WTC11 (cell line): ENCODE measurements at places on chromosomes 12 and 14. TPM values are rescaled to one million over a fixed set of nuclear protein-coding genes. Genes with fewer than 3 reads are reported as not detected.
A peak's percentile ranks its signal among the peaks of the same experiment; 100 is the strongest.

DNA sequence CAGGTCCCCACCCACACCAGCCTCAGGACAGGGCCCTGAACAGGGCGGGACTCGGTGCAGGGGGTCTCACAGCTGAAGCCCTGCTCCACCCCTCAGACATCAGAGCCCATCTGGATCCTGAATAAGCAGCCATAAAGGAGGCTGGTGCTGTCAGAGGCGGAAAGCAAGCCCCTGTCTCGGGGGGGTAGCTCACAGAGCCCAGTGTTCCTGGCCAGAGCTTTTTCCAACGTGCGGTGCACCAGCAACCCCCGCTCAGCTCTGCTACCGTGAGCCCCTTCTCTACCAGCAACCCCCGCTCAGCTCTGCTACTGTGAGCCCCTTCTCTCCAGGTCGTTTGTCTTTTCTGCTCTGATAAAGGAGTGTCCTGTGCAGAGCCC, 136.5 kb upstream of the SFSWAP start:
- peaks cover 49% of the 10 kb centered on the region for H3K36me3 ChIP-seq
- H3K4me3 ChIP-seq, result no peak overlapping the region
- H3K4me1 ChIP-seq, result no peaks in the 10 kb centered on the region
- H3K27ac ChIP-seq, result no peak overlapping the region

HSPB8 gene
- total RNA-seq, result 6.7 to 7.6 TPM (median 7.6 TPM) in 3 replicates

- H3K4me3 ChIP-seq, result peak overlapping the region; percentile 58
- peak; percentile 87 for DNase-seq
- peaks cover 65% of the 10 kb centered on the region for H3K27me3 ChIP-seq
- H3K4me1 ChIP-seq, result peaks cover 34% of the 10 kb centered on the region
- no peak overlapping the region for H3K27ac ChIP-seq
Measured at GRCh38 chr12:52020539-52021336, 14.0 kb downstream of the TAMALIN start.

PTCSC3 gene
- total RNA-seq, result not detected in 3 replicates

- peak; percentile 23 for DNase-seq
- peaks cover 89% of the 10 kb centered on the region for H3K27me3 ChIP-seq
- peak overlapping the region; percentile 66 for H3K27ac ChIP-seq
- H3K4me3 ChIP-seq, result peak overlapping the region; percentile 61
- no peaks in the 10 kb centered on the region for H3K36me3 ChIP-seq
- peaks cover 14% of the 10 kb centered on the region; the same call in 1 of the 2 replicates for H3K4me1 ChIP-seq
Measured at GRCh38 chr12:132597333-132598316, 12.8 kb downstream of the LRCOL1 start.

DNA sequence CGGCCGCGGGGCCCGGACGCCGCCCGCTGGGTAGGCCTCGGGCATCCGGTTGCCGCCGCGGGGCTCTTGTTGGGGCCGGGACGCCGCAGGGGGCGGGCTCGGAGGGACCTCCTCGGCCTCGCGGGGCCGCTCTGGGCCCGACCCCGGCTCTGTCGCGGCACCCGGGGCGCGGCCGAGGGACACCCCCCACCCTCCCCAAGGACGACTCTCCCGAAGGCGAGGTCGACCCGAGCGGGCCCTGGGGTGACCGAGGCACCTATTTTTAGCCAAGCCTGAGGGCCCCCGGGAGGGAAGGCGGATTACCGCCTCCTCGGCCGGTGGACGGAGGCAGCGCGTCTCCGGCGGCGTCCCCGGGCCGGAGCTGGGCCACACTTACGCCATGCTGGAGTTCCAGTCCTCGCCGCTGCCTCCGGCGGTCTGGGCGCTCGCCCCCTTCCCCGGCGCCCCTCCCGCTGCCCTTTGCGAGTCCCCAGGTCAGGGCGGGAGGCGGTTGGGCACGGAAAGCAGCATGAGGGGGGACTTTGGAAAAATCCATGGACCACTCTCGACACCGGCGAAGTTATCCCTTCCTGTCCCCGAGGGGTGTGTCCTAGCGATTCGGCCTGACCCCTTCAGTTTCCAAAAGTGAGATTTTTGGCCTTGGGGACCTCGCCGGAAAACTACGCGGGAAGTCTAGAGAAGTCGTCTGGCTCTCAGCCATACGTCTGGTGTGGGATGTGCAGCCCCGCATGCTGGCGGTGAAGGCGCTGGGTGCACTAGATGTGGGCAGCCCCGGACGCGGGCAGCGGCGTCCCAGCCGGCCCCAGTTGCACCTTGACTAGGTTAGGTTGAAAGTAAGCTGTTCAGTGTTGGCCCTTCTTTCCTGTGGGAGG, 699 bp downstream of the KTN1 start:
- peak overlapping the region; percentile 94 for H3K27ac ChIP-seq
- peak overlapping the region; percentile 89 for H3K4me3 ChIP-seq
- no peaks in the 10 kb centered on the region for H3K27me3 ChIP-seq
- peak; percentile 57 for DNase-seq
- peaks cover 27% of the 10 kb centered on the region for H3K4me1 ChIP-seq

DNA sequence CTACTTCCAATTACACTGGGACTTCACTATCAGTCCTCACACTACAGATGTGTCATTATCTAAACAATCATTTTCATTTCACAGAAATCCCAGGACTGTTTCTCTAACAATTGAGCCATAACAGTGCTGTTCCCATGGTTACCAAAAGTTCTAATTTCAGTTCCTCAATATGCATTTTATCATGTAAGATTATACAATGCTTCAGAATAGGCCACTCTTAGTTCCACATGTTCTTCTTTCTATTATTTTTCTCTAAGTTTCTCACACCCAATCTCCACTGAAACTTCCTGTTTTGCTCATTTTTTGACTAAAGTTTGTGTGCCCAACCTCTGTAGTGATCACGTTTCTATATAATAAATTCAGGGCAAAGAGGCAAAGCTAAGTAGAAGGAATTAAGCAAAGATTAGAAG, 185.8 kb downstream of the DUSP6 start:
- H3K27ac ChIP-seq, result no peak overlapping the region
- H3K4me3 ChIP-seq, result no peak overlapping the region
- peaks cover 13% of the 10 kb centered on the region for H3K4me1 ChIP-seq
- no peak for DNase-seq

GRCh38 chr14:85479306-85479705, 50.6 kb upstream of the FLRT2 start:
- H3K36me3 ChIP-seq, result no peaks in the 10 kb centered on the region
- H3K4me3 ChIP-seq, result no peak overlapping the region
- DNase-seq, result no peak
- no peaks in the 10 kb centered on the region for H3K27me3 ChIP-seq
- H3K4me1 ChIP-seq, result no peaks in the 10 kb centered on the region

FGF6 gene
- total RNA-seq, result not detected in 3 replicates

GRCh38 chr14:57833323-57833722, 32.6 kb downstream of the SLC35F4 start:
- H3K4me3 ChIP-seq, result no peak overlapping the region
- H3K27me3 ChIP-seq, result no peaks in the 10 kb centered on the region; the same call in 1 of the 2 replicates
- H3K36me3 ChIP-seq, result no peaks in the 10 kb centered on the region
- H3K4me1 ChIP-seq, result peaks cover 21% of the 10 kb centered on the region

- H3K36me3 ChIP-seq, result no peaks in the 10 kb centered on the region
- no peak overlapping the region for H3K27ac ChIP-seq
- peaks cover 6% of the 10 kb centered on the region for H3K27me3 ChIP-seq
- peak; percentile 79 for DNase-seq
- peak overlapping the region; percentile 83 for H3K4me3 ChIP-seq
Measured at GRCh38 chr14:96741151-96741977, 55.8 kb upstream of the VRK1 start.

FOXM1 gene
- 99.6 to 118 TPM (median 100 TPM) in 3 replicates for total RNA-seq

GPR84 gene
- total RNA-seq, result 0.13 TPM in 1 of 3 replicates, not detected in the others

DNA sequence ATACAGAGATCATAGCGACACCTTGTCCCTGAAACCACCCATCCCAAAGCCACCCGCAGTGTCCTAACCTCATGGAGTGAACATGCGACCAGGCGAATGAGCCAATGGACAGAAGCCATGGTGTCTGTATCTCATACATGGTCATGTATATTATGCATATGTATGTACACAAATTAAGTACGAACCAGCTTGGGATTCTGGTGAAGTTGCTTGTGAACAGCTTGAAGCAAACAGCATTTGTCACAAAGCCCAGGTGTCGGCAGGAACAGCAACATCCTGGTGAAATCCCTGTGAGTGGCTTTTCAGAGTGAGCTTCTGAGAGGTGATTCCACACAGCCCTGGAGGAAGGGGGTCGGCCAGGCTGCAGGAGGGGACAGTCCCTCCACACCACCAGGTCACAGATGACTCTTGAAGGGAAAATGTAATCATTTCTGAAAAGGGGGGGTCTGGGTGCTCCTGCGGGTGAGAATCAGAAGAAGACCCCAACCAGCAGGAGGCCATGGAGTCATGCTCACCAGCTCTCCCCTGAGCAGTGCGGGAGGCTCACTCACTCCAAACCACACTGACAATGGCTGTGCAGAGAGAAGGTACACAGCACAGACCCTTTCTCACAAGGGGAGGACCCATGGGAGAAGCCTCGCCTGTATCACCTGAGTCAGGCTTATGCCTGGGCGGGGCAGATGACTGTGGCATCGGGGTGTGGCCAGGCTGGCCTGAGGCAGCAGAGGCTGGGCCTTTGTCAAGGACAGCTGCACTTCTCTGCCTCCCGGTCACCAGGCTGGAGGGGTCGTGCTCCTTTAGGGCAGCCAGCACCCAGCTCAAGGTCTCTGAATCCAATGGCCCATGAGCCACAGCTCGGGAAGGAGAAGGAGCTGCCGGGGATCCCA, 14.3 kb downstream of the CHGA start:
- DNase-seq, result no peak
- no peaks in the 10 kb centered on the region for H3K4me1 ChIP-seq
- H3K36me3 ChIP-seq, result no peaks in the 10 kb centered on the region; the same call in 1 of the 2 replicates
- H3K4me3 ChIP-seq, result no peak overlapping the region
- H3K27me3 ChIP-seq, result no peaks in the 10 kb centered on the region

DNA sequence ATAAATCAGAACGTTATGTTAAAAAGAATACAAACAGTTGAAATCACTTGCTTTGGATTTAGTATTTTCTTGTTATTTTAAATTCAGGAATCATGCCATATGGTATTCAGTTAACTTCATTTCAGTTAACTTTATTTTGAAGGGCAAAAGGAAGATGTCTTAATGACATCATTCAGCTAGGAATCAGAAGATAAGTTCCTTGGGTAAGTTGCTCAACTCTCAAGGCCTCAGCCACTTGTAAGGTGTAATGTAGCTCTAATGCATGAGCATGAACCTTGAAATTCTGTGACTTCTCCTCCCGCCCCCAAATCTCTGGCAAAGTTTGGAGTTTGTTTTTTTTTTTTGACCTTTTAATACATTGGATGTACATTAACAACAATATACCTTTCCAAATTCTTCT, 42.6 kb downstream of the FRS2 start:
- H3K27ac ChIP-seq, result no peak overlapping the region
- no peaks in the 10 kb centered on the region for H3K36me3 ChIP-seq

GRCh38 chr12:89176676-89177075, 175.6 kb downstream of the DUSP6 start:
- no peak overlapping the region for H3K27ac ChIP-seq
- no peak for DNase-seq
- H3K36me3 ChIP-seq, result peaks cover 9% of the 10 kb centered on the region
- H3K27me3 ChIP-seq, result no peaks in the 10 kb centered on the region

NEDD1 gene
- total RNA-seq, result 27.7 to 29.3 TPM (median 28.8 TPM) in 3 replicates

DNA sequence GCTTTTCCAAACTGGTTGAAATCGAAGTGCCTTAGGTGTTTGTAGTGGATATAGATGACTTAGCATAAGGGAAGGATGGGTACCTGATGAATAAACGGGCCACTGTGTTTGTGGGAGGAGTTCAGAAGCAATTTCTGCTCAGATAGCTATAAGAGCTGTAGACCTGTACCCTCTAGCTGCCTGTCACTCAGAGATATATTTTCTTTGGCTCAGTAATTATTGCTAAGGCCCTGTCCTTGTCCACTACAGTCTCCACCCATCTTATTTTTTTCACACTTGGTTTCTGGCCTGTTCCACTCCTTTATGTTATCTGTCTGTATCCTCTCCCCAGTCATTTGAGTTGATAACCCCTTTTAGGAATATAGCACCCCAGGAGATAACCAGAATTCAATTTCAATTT, 74.8 kb upstream of the RMST start:
- H3K27ac ChIP-seq, result no peak overlapping the region
- no peak for DNase-seq
- no peak overlapping the region for H3K4me3 ChIP-seq
- H3K27me3 ChIP-seq, result no peaks in the 10 kb centered on the region
- no peaks in the 10 kb centered on the region for H3K4me1 ChIP-seq
- peaks cover 3% of the 10 kb centered on the region for H3K36me3 ChIP-seq

GUCY2C gene
- total RNA-seq, result 3.4 to 4.3 TPM (median 3.9 TPM) in 3 replicates

P2RX2 gene
- total RNA-seq, result 1.6 to 2.6 TPM (median 2.1 TPM) in 3 replicates

GRCh38 chr12:18696971-18697602, 40.7 kb downstream of the PLCZ1 start:
- no peaks in the 10 kb centered on the region for H3K27me3 ChIP-seq
- no peaks in the 10 kb centered on the region for H3K4me1 ChIP-seq
- H3K36me3 ChIP-seq, result no peaks in the 10 kb centered on the region
- no peak overlapping the region for H3K27ac ChIP-seq

GRCh38 chr12:59314209-59314608, 281.6 kb upstream of the SLC16A7 start:
- no peak overlapping the region for H3K27ac ChIP-seq
- H3K4me1 ChIP-seq, result peaks cover 29% of the 10 kb centered on the region
- peaks cover 29% of the 10 kb centered on the region for H3K36me3 ChIP-seq
- no peak overlapping the region for H3K4me3 ChIP-seq
- H3K27me3 ChIP-seq, result peaks cover 60% of the 10 kb centered on the region

- H3K27ac ChIP-seq, result no peak overlapping the region
- no peak for DNase-seq
- H3K4me3 ChIP-seq, result no peak overlapping the region
- H3K4me1 ChIP-seq, result peaks cover 32% of the 10 kb centered on the region
- H3K27me3 ChIP-seq, result peaks cover 10% of the 10 kb centered on the region
Measured at GRCh38 chr14:100467939-100468338, 119.3 kb downstream of the BEGAIN start.

DNA sequence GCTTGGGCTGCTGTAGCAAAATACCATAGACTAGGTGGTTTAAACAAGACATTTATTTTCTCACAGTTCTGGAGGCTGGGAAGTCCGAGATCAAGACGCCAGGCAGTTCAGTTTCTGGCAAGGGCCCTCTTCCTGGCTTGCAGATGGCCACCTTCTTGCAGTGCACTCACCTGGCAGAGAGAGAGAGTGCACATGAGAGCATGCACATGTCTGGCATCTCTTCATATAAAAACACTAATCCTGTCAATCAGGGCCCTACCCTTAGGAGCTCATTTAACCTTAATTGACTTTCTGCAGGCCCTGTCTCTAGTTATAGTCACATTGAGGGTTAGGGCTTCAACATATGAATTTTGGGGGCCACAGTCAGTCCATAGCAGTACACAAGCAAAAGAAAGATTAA, 12.4 kb upstream of the EVL start:
- H3K4me3 ChIP-seq, result no peak overlapping the region
- no peaks in the 10 kb centered on the region for H3K4me1 ChIP-seq
- H3K36me3 ChIP-seq, result no peaks in the 10 kb centered on the region
- H3K27ac ChIP-seq, result no peak overlapping the region
- H3K27me3 ChIP-seq, result no peaks in the 10 kb centered on the region

DNA sequence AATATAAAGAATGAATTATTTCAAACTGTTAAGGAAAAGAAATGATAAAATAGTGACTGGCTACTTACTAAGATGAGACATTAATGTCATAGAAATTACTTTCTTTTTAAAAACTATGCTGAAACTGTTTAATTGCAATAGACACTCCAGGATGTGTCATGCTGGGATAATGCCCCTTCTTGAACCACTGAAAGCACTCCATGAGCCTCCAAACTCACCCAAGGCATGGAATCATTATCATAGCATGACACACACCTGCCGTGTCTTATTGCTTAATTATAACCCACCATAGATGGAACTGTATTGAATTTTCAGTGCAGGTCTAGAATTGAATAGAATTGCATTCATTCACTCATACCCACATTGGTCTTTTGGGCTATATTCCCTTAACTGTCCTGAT, 4.3 kb downstream of the MBIP start:
- no peaks in the 10 kb centered on the region; the same call in 1 of the 2 replicates for H3K27me3 ChIP-seq
- peaks cover 13% of the 10 kb centered on the region for H3K36me3 ChIP-seq
- DNase-seq, result no peak
- H3K4me3 ChIP-seq, result no peak overlapping the region
